ENCODE measurements at places on chromosomes 3 and 15.

- peak; percentile 27 for DNase-seq
These were observed 448.6 kb upstream of the CDIN1 start for GRCh38 chr15:36130641-36131310.

DNA sequence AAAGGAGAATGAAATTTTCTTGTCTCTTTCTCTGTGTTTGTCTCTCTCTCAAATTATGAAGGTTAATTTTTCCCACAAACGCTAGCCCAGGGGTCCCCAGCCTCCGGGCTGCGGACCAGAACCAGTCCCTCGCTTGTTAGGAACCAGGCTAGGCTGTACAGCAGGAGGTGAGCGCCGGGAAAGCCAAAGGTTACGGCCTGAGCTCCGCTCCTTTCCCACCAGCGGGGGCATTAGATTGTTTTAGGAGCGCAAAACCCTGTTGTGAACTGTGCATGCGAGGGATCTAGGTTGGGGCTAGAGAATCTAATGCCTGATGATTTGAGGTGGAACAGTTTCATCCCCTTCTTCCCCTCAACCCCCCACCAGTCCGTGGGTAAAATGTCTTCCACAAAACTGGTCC lies 74.7 kb upstream of the ZNF385D start:
- DNase-seq: no peak

DNA sequence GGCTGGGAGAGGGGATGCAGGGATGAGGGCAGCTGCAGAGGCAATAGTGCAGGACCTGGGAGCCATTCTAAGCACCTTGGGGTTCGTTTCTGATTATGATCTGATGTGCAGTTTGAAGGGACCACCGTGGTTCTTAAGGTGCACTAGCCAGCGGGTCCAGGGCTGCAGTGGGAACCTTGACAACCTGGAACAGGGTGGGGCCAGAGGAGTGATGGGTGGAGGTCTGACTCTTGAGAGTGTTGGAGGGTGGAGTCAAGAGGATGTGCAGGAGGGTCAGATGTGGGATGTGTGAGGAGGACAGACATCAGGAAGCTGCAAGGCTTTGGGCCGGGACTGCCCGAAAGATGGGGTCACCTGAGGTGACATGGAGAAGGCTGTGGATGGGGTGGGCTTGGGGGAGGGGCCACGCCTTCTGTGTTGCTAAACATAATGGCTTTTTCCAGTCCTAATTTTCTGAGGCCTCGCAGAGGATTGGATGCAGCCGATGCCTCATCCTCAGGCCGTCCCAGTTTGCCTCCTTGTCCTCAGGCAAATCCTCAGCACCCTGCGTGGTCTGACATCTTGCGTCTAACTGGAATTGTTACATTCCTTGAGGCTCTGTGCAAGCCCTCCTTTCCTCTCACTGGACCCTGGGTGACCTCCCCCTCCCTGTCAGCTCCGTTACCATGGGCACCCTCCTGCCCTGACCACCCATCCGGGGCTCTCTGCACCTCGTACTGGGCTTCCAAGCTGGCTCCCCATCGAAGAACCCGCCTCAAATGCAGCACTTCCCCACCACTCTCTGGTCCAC lies 61.4 kb upstream of the TRPM1 start:
- no peak for DNase-seq

DNA sequence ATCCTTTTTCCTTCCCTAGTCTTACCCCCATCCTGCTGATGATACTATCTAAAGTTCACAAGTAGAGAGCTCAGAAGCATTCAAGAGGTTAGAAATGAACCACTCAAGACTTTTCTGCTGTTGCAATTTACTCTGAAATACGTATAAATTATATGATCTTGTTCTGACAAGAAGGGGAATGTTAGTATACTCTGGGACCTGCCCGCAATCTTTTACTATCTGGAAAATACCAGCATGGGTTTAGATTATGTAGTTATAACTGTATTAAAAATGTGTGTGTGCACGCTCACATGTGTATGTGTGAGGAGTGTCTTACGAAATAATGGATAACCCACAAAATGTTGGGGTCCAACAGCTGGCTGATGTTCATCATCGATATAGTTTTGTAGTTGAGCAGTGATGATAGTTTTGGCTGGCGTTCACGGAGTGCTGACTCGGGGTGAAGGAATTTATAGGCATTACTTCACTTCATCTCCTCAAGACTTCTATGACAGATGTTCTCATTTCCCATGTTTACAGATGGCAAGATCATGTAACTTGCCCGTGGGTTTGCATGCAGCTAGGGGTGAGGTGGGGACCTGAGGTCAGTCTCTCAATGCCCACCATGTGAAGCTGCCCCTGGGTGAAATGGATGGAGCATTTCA lies 297.5 kb upstream of the LYSMD4 start:
- DNase-seq: peak; percentile 25

DNA sequence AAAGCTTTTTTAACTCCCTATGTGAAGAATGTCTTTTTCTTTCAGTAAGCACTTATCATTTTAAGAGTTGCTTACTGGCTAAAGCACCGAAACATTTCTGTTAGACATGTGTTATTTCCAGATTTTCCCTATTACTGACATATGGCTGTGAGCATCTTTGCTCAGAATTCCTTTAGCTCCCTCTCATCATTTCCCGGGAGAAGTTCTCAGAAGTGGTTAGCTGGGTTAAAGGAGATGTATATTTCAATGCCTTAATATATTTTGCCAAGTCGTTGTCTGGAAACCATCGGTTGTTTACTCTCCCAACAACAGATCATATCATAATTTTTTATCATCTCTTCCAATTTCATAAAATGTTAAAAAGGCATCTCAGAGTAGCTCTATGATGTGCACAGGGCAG lies 396.5 kb downstream of the OCA2 start:
- DNase-seq: peak; percentile 34

DNA sequence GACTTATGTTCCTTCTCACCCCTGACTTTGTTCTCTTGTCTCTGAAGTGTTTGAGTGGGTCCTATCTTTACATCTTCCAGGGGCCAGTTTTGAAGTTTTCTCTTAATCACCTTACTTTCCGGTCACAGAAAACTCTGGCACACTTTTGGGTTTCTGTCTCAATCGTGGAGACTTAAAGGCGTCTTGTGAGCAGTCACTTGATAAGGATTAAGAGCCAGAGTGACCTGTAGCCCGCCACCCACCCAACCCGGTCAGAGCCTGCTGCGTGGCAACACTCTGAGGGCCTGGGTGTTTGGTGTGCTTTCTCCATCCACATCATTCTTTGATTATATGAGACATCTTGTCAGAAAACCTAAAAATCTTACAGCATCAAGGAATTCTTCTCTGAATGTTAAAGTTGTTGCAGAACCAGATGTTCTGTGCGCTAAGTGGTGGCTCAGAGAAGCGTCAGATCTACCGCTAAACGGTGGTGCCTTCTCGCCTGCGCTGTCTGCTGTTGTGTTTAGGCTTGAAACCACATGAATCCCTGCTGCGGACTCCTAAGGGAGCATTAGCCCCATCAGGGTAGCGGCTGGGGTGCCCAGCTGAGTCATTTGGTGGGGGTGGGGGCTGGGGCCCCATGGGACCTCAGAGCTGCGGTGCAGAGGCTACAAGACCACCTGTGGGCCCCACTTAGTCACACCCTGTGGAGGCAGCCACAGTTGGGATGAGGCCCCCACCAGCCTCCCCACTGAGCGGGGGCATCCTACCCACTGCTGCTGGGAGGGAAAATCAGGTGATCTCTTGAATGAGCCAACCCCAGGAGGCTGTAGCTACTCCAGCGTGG lies 158.7 kb upstream of the BHLHE40 start:
- DNase-seq: no peak

GRCh38 chr15:77029166-77030047 lies 34.5 kb downstream of the PSTPIP1 start:
- no peak for DNase-seq

- no peak for DNase-seq
These were observed 424 bp downstream of the EAF2 start for GRCh38 chr3:121835465-121835801.

GRCh38 chr3:124397088-124397487 lies 333.2 kb upstream of the UMPS start:
- no peak for DNase-seq

DNA sequence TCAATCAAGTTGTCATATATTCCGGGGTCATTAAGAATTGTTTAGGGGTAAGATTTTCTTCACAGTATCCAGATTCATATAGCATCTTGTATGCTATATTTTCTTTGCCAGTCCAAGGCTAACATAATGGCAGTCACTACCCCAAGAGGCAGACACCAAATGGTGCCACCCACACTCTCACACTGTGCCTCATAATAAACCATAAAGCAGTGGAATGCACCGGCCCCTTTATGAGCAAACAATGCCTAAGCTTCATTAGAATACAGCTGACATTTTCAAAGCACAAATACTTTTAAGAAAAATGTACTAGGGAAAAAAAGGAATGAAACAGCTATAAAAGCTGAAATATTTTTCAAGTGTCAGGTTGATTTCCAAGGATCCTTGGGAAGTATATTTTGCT lies 121.6 kb downstream of the TFDP2 start:
- peak; percentile 44 for DNase-seq

DNA sequence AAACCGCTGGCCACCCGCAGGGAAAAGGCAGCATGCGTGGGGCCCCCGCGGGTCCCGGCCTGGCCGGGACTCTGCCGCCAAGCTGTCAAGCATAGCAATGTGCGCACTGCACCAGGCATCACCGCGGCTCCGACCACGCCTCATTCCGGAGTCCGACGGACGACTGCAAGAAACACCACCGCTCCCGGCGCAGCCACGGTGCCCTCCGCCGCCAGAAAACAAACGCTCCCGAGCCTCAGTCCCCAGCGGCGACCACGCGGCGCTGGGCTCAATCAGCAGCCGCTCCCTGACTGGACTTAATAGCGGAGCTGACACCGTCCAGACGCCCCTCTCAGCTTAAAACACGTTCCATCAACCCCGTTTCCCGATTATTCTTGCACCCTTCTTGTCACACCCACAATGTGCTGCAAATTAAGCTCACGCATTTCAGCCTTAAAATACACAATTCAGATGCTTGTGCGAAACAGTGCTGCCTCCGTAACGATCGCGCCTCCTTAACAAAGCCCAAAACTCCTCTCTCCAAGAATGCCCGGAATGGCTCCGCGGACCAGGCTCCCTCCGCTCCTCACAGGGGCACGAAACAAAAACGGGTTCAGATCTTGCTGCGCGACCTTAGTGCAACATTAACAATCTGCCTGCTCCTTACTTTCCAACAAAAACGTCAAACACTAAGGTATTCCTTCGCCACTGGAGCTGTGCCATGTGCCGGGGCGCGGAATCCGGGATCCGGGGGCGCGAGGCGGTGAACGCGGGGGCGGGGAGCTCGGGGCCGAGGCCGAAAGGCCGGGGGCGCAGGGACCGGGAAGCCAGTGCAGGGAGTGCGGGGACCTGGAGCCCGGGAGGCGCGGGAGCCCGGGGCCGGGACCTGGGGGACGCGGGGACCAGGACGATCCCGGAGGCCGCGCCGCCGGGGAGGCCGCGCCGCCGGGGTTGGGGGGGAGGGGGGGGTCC lies 655 bp downstream of the CYFIP1 start:
- DNase-seq: peak; percentile 51

- DNase-seq: no peak
These were observed 19.3 kb upstream of the NRROS start for GRCh38 chr3:196620161-196620604.

DNA sequence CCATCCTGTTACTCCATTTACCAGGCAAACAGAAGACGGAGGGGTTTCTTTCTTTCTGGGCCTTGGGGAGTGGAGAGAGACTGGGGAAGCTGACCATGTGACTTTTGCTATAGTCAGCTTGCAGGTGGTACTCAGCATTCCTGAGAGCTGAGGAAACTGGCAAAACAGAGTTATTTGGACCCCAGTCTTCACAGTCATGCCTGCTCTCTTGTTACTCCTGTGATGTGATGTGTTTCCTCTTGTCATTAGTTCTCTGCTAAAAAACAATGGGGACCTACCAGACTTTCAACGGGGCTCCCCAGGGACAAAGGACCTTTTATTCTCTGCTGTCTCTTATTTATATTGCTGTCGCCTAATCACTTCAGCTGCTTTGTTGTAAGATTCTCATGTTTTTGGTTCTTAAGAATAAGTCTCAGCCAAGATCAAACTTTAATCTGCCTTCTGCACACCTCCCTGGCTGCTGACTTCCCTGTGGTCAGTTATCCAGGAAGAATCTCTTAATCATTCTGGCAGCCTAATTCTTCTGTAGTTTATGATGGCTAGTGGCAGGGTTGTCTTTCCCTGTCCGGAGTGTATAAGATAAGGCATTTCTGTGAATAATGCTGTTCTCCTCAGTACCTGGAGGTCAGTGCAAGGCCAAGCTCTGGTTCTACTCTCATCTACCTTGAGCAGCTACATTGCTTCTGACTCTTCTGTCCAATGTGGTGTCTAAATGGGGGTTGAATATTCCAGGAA lies 8.8 kb downstream of the STARD9 start:
- no peak for DNase-seq

DNA sequence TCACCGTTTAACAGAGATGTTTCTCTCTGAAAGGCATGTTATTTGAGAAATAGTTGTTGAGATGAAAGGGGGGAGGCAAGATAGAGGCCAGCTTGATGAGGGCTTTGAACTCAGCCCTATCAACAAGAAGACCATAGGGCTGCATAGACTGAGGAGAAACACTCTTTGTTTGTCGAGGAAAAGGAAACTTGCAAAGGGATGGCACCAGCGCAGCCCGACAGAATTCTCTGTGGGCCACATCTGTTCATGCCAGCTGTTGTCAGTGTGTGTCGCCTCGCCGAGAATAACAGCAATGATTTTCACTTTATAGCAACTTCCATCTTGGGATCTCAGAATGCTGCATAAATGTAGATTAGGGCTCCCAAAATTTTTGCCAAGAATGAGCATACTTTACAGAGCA lies 478.3 kb upstream of the TPRG1 start:
- DNase-seq: no peak

DNA sequence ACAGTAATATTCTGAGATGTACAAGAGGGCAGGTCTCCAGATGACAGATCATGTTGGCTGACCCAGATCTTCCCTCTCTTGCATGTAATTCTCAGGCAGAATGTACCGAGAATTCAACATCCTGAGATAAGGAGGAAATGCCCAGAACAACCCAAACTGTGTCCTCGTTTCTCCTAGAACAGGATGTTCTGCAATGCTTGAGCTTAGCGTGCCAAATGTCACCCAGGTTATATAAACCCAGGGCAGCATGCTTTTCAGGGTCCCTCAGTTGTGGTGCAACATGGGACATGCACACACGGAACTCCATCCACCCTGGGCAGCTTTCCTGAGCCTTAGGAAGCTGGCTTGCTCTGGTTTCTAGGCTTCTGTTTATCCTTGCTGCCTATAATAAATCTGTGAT lies 102.1 kb upstream of the CMC1 start:
- DNase-seq: no peak

DNA sequence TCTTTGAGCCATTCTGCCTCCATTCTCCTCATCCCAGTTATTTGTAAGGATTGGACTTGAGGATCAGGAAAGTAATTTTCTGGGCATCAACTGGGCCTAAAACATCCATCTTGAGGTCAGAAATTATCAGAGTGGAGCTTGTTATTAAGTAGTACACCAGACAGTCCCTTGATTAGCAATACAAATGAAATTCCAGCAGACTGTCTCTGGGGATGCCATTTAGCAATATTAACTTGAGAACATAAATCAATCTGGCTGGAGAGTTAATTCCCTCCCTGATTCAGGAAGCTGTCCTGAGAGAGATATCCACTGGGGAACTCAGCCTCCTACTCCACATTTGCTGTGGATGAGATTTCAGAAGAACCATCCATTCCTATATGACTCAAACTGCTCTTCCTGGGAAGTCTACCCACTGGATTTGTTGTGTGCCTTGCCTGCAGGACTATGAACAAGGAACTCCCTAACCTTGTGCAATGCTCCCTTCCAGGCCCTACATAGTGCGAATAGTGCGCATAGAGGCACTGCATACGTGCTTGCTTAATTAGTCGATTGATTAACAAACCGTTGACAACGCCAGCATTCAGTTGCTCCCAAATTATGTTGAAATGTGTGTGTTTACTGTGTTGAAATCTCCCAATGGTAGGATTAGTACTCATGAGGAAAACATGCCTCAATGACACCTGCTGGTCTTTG lies 36.1 kb upstream of the MTMR14 start:
- DNase-seq: no peak
